ENCODE measurements at places on chromosomes 5 and 9.

DNA sequence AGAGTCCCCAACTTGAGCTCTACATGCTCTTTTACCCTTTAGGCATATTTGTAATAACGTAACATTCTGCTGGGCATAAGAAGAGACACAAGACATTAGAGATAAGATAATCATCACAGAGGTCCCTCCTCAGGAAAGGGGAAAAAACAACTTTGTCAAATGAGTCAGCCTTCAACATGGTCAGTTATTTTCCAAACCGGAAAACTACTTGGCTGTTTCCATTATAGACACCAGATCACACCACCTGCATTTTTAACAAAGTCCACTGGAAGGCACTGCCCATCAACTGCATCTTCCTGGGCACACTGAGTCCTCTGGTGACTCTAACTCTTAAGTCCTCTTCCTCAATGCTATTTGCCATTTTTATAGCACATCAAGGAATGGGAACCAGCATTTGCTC lies 221.8 kb downstream of the FAM114A2 start:
- no peak for DNase-seq

DNA sequence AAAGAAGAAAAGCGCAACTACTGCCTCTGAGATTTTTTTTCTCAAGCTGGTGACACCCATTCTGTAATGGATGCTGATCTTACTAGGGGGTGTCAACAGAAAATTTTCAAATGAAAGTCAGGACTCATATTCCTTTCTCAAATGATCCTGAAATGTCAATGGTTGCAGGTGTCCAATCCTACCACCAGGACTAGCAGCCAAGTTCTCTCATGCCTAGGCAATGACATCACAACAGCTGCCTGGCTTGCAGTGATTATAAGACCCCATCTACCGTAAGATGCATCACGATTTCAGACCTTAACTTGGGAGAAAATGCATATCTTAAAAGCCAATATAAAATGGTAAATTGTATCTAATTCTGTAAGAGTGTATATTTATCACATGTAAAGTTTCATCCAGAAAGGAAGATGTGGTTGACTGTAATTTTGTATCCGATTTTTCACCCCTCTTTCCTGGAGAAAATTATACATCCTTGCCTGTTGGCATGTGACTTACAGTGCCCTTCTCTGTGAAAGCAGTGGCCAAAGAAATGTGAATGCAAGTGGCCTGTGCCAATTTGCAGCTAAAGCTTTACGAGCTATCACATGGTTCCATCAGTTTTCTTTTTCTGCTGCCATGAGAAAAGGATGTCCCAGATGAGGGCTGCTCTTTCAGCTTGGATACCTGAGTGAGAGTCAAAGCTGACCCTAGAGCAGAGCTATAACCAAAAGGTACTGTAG lies 104.4 kb downstream of the DENND1A start:
- DNase-seq, result peak; percentile 27

- no peak for DNase-seq
Measured at GRCh38 chr9:134188386-134189144, 24.2 kb upstream of the RNU6ATAC start.

GRCh38 chr9:33227008-33227398 lies 13.0 kb upstream of the SPINK4 start:
- DNase-seq, result no peak

DNA sequence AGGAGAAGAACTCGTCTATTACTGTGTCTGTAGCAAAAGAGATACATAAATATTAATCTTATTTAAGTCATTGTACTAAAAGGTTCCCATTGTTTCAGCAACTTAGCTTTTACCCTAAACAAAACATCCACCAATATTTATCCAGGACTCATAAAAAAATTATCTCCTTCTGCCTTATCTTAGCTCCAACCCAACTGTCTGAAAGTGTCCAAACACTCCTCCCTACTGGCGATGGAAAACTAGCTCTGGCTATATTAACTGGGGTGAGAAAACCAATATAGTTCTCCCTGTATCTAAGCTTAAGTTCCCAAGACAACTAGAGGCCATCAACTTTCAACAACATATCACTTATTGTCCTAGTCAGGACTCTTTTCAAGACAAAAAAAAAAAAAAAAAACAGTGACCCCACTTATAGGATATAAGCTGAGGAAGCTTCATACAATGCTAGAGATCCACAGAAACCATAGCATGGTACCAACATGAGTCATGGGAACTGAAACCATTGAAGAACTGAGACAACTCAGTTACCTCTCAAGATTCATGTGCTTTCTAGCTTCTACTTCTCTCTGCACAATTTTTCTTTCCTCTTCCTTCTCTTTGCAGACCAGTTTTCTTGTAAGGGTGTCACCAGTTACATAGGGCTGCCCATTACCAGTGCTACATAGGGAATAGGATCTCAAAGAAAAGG lies 150.7 kb upstream of the RASA1 start:
- DNase-seq, result no peak

DNA sequence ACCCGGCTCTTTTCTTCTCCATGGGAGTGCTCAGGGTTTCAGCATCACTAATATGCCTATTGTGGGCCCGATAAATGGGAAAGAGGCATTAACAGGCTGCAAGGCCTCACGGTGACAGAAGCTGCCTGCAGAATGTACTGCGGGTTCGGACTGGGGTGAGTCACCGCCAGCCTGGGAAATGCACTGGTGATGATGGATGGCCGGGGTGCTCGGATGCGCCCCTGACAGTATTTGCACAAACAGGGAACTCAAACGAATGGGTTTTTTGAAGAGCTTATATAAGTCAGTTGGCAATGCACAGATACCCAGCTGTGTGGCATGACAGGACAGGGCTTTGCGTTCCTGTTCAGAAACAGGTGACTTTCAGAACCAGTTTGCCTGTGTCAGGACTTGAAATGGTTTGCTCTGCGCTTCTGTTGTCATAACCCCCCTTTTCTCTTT lies 42.0 kb upstream of the PITX1 start:
- no peak for DNase-seq

DNA sequence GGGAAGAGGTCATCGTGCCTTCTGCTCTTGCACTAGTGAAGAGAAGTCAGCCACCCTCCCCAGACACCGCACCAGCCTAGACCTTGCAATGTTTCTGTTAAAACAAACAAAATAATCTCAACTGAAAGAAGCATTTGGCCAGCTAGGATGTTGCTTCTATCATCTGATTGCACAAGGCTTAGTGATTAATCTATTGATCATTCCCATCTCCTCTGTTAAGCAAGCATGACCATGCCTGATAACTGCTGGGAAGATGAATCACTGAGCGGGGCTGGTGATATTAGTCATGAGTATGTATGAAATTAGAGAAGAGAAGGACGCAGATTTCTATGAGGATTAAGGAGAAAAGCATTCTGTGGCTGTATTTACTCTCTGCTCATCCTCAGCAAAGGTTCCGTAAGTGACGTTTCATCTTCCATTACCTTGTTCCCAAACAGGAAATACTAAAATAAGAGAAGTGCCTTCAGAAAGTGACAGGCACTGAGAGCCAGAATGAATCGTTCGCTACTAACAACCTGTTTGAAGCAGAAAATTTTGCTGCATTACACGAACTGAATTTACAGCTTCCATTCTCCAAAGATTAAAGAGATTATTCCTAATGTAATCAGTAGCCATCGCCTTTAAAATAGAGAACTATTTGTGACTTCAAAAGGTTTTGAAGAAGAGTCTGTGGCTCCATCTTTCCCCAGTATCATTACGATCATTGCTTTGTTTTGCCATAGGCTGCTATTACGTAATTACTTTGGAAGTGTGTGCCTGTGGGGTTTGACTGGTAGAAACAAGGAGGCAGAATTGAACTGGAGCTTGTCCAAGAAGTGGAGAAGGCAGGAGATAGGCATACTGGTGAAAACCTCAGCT lies 219.1 kb downstream of the MED10 start:
- DNase-seq, result no peak

- no peak for DNase-seq
Measured at GRCh38 chr5:945691-946551, 53.2 kb downstream of the TRIP13 start.

DNA sequence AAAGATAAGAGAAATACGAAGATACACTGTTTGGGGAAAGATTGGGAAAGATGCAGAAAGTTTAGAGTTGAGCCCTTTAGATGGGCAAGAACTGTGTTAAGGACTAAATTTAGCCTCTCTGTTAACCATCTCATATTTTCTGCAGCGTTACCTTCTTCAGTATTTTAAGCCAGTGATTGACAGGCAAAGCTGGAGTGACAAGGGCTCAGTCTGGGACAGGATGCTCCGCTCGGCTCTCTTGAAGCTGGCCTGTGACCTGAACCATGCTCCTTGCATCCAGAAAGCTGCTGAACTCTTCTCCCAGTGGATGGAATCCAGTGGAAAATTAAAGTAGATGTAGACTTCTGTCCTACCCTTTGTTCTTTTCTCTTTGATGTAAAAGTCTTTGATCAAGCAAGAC lies 26.4 kb upstream of the LNPEP start:
- no peak for DNase-seq

DNA sequence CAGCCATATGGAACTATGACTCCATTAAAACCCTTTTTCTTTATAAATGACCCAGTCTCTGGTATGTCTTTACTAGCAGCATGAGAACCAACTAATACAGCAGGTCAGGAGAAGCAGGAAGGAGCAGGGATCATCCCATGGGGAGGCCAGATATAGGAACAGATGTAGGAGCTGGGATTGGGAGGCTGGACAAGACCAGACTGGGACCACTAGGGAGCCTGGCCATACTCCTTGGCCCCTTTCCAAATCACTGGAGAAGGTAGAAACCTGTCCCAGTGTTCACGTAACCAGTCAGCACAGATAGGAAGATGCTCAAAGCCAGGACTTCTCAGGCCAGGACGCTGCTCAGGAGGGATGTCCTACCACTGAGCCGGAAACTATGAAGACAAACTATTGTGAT lies 95.5 kb downstream of the LMX1B start:
- DNase-seq, result peak; percentile 3

DNA sequence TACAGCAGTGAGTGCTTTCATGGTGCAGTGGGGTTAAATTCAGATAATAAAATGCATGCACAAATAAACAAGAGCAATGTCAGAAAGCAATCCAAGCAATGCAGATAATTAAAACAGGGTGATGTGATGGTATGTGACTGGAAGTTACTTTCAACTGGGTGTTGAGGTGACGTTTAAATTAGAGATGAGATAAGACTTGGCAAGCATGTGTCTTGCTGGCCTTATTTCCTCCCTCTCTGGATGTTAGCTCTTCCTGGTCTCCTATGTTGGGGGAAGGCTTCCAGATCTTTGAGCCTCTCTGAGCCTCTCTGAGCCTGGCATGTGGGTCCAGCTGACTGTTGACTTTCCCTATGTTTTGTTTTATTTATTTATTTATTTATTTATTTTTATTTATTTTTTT lies 54.4 kb downstream of the DOCK2 start:
- no peak for DNase-seq

GRCh38 chr9:122058709-122059108 lies 34.4 kb downstream of the TTLL11 start:
- no peak for DNase-seq

DNA sequence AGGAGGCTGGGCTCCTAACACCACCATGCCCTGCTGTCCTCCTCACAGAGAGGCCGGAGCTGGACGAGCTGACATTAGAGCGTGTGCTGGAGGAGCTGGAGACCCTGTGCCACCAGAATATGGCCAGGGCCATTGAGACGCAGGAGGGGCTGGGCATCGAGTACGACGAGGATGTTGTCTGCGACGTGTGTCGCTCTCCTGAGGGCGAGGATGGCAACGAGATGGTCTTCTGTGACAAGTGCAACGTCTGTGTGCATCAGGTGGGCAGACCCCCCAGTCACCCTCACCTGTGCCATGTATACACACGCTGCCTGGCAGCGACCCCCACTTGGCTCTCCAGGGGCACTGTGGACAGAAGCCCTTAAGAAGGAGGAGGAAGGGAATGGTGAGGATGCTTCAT lies 35.2 kb downstream of the JADE2 start:
- no peak for DNase-seq

- DNase-seq, result no peak
Measured at GRCh38 chr5:179413086-179413690, 67.9 kb upstream of the ADAMTS2 start.

DNA sequence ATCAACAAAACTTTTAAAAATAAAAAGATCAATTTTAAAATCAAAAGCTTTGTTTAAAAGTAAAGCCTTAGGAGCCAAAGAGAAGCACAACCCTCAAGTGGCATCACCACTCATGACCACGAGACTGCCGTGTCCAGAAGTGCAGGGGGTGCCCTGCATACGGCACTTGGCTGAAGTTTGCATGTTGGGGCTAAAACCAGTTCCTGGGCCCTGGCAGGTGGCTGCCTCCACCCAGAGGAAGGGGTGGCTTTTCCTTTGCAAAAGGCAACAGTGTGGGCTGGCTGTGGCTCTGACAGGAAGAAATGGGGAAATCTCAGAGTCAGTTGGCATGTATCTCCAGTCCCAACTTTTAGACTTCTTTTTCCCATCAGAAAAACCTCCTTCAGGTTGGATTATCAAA lies 15.3 kb downstream of the TRMO start:
- DNase-seq, result no peak

- DNase-seq, result no peak
Measured at GRCh38 chr5:146213210-146213826, 9.9 kb downstream of the RBM27 start.

DNA sequence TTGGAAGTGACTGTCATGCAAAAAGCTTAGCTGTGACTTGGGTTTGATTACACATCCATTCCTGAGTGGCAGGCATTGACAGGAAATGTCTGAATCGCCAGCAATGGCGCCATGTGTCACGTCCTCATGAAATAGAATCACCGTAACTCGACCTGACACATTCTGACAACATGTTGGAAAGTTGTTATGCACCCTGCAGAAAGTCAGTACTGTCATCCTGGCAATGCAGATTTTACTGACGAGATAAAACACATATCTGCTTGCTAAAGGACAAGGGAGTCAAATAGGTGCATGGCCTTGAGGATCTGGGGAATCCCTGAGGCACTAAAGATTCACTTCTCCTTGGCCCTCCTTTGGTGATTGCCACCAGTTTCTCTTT lies 344.2 kb downstream of the SPATA31D1 start:
- DNase-seq, result no peak

Measured in HEK293T (cell line).